ENCODE measurements at places on chromosomes 2 and 18.

- peak; percentile 60 for DNase-seq
Observed at GRCh38 chr18:9708434-9709303, 568 bp downstream of the RAB31 start.

DNA sequence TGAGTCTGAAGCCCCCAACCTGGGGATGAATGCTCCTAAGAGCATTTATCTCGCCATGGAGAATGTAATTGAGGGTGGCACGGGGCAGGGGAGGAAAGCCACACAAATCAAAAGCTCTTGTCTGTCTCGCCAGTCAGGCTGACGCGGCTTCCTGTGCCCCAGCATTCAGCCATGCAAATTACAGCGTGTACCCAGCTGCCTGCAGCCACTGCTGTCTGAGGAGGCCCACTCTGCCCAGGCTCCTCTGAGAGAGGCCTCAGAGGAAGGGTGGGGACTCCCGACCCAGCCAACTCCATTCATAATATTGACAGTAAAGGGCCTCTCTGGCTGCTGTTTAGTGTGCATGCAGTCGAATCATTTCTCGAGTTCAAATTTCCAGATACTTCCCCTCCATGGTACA lies 22.0 kb downstream of the SMAD7 start:
- peak; percentile 80 for DNase-seq

DNA sequence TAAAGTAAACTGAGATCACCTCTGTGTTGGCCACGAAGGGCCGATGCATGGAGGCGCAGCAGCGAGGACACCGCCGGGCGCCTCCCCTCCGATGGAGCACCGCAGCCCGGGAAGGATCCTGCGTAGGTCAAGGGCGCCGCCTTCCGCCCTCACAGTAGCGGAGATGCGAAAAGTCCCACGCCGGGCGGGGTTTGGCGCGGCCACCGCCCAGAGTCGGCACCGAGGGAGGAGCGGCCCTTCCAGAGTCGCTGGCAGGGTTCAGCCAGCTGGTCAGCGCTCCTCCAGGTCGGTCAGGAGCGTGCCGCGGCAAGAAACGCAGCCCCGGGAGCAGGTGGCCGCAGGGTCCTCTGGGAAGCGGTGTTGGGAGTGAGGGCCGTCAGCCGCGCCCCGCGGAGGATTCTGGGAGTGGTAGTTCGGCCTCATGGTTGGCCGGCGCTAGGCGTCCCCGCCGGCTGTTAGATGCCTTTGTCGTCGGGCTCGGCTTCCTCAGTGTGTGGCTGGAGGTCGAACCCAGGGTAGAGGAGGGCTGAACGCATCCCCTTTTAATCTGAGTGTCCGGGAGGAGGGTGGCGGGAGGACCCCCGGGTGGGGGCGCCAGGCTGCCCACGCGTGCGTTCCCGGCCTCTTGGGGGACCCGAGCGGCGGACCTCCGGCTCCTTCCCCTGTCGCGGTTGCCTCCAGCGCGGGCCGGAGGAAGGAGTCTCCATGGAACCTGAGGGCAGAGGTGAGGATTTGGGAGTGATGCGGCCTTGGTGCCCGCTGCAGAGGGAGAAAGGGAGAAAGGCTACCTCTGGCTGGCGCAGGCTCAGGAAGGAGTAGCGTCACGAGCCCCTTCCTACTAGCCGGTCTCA lies at the start of gene ZNF892:
ZNF892 (plus strand) TSS at position 411 of the 851 bp plus-strand sequence; CDS start at position 706, 295 bp downstream.
- DNase-seq: peak; percentile 93

- DNase-seq: no peak
Observed at GRCh38 chr2:83949361-83949760, 509.7 kb downstream of the SUCLG1 start.

GRCh38 chr2:232386490-232386739 lies 7.9 kb downstream of the ALPP start:
- no peak for DNase-seq

DNA sequence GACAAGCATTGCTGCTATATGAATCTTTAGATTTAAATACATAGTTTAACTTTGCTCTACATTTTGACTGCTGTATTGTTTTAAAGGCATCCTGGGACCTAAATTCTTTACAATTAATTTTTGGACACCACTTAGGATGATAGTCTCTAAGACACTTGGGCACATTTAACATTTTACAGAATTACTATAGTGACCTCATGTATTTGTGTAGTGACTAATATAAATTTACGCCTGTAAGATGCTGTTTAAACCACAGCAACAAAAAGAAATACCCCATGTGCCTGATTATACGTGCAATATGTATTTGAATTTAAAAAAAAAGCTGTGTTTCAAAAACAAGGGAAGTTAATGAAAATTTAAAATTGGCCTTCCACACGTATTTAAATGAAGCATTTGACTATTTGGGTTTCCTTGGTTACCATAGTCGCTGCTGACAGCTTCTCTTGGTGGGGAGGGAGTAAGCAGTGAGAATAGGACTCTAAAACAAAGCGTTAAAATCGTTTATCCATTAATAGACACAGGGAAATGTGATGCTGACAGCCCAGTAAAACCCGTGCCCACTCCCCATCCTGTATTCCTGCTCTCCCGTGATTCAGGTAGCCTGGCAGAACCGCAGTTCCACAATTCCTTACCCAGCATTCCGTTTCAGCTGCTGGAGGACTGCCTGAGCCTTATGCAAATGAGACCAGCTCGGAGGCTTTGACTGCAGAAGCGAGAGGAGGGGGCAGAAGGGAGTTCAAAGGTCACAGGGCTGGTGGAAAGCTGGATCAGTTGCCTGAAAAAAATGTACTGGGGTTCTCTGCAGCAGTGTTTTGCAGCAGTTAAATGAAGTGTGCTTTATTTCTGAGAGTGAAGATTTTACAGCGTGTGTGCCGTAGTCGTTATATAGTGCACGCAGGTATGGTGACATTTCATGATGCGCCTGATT lies 104.3 kb downstream of the CSRNP3 start:
- DNase-seq: peak; percentile 3

DNA sequence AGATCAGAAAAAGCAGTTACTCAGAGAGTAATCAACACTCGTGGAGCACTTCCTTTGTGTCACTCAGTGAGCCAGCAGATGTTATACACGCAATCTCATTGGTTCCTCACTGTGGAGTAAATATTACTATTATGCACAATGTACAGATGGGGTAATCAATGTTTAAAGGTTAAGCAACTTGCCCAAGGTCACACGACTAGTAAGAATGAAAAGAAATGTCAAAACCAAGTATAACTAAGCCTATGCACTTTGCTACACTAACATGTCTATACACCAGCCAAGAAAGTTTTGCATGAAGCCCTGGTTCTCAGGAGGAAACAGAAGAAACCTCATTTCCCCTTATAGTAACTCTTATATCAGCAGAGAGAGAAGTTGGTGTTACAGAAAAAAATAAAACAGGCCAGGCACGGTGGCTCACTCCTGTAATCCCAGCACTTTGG lies 5.4 kb downstream of the METTL21A start:
- peak; percentile 58 for DNase-seq

DNA sequence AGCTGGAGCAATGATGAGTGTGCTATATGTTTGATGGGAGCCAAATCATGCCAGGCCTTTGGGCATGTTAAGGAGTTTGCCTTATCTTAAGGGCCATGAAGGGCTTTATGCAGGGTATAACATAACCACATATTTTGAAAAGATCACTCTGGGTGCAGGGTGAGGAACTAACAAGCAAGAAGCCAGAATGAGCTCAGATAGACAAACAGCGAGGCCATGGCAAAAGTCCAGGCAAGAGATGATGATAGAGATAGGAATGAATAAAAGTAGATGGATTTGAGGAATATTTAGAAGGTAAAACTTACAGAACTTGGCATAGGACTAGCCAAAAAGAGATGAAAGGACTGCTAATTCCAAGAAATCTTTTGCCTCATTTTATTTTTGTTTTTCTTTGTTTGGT lies 6.7 kb downstream of the GALNT3 start:
- no peak for DNase-seq

- DNase-seq: no peak
Observed at GRCh38 chr2:70282439-70282838, 11.1 kb downstream of the SNRPG start.

DNA sequence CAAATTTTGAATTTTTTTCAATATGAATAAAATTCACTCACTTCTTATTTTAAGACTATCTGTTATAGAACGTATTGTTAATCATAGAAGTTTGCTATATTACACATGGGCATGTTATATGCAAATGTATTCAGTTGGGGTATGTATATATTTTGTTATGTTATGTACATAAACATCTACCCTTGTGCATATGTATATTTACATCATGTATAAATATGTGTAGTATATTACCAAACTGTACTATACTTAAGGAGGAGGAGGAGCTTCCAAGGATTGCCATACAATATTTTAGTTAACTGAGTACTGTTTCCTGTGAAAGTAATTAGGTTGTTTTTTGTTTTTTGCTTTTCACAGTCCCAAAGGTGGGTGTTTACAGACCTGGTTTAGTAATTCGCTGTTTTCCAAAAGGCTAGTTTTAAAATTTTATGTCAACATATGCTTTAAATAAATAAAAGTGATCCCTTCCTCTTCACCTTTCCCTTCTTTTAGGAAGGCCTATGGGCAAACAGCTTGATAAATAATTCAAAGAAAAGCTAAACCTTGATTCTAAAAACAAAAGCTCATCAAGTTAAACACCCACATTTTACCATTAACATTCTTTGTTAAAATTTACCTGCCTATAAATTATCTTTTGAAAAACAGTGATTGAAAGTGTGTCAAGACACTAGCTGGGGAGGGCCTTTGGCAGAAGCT lies 12.9 kb upstream of the POU3F3 start:
- no peak for DNase-seq

GRCh38 chr18:10241579-10241978 lies 212.9 kb upstream of the APCDD1 start:
- DNase-seq: no peak

DNA sequence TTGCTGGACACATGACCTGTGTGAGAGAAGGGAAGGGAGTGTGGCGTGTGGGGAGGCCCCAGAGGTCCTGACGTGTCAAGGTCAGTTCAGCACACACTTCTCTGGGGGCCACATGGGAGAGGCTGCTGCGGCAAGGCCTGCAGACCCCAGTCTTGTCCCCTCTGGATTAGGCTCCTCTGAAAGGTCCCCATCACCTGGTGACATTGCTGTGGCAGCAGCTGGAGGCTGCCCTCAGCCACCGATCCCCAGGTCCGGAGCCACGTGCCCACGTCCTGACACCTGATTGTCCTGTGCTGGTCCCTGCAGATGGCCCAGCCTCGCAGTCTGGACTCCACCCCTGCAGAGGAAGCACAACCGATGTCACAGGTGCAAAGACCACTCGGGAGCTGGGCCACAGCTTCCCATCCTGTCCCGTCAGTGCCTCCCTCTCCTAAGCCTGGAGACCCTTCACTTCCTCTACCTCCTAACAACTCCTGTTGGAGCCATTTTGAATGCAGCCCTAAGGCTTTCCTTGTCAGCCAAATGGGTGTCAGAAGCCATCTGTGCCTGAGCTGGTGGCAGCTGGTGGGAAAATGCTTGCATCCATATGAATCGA lies 12.7 kb downstream of the TMEM177 start:
- no peak for DNase-seq

DNA sequence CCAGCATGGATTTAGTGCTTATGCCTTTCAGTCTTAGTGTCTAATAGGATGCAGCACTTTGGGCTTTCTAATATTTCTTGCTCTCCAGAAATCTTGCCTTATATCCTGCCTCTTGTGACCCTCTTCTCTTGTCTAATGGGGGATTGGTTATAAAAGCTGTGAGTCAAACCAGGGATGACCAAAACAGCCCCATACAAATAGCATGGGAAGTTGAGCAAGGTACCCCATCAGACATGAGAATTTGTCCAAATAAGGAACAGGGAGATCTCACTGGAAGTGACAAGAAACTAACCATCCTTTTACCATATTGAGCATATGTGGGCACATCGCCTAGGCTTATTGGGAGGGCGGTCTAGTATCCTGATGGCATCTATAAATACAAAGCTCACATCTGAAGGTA lies 78.8 kb upstream of the BZW1 start:
- no peak for DNase-seq

DNA sequence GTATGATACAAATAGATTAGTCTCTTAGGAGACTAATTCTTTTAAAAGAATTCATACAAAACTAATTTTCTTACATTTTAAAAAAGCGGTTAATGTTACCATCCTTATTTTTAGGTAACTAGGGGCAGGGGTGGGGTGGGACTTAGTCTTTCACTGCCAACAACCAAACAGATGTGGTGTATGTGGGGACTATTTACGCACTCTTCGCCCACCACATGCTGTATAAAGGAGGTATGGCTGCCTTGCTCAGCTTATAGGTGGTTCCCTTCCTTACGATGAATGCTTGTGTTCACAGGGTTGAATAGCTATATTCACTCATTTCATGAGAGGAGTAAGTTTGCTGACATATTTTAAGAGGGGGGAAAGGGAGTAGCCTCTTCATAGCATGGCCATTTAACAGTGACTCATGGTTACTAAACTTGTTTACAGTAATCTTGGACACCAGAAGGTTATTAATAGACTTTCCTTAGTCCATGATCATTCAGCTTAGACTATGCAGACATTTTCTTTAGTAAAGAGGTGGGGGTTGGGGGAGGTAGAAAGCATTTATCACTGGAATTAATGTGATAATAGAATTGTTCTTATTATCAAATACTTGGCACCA lies 61.8 kb downstream of the CAB39 start:
- DNase-seq: peak; percentile 47

DNA sequence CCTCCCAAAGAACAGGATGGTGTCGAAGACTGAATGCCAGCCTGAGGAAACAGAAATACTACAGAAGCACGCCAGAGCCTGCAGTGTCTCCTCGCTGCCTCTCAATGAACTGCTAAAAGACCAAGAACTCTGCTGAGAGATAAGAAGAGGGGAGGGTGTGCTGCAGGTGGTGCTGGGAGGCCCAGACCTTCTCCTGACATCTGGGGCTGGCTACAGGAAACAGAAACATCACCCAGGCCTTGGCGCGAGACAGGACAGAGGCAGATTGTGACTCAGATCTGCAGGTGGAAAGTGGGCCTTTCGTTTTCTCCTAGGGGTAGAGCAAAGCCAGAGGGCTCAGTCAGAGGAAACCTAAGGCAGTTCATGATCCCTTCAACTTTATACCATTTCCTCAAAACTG lies 250.3 kb upstream of the TCF4 start:
- DNase-seq: no peak
